Stimulated activated CD8-positive, alpha-beta memory T cell treated with anti-CD3 and anti-CD28 coated beads, Interleukin-4, amount 100 ng/mL, for 4 hours (primary cell): ENCODE measurements at places on chromosomes 6 and 20.
A peak's percentile ranks its signal among the peaks of the same experiment; 100 is the strongest.

DNA sequence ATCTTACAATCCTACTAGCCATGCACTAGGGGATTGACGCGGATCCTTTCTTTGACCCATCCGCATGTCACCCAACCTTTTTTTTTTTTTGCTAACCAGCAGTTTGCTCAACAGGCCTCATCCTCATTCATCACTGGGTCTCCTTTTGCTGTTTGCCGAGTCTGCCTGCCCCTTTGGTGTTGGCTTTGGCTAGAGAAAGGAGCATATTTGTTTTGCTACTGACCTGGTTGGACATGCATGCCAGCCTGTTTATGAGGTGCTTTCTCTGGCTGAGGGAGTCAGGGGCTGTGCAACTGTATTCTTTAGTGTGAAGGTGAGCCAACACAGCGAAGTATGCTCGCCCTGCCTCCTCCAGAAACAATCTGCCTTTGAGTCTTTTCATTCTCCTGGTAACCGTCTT lies 40.2 kb downstream of the E2F3 start:
- no peak for DNase-seq

GRCh38 chr6:26251354-26252076 lies 113.5 kb upstream of the BTN3A2 start:
- no peak for DNase-seq

- DNase-seq: no peak
These were observed 38.2 kb upstream of the ZBP1 start for GRCh38 chr20:57658447-57658832.

GRCh38 chr6:157571269-157571668 lies 190.3 kb downstream of the ZDHHC14 start:
- DNase-seq: no peak

DNA sequence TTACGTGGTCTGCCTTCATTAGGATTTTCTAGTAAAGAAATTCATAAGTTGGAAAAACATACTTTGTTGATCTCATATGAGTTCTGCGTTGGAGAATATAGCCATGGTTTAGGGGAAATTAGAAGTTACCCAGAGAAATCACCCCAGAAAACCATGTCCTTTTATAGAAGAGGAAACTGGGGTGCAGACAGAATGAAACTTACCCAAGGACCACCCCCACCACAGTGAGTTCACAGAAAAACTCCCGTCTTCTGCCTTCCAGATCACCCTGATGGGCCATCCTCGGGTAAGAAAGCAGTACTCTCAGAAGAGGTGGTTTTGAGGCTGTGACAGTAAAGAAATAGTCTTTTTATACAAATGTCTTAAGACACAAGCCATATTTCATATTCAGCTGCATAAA lies 25.1 kb upstream of the MAFB start:
- DNase-seq: no peak

- DNase-seq: no peak
These were observed 95.2 kb downstream of the TBC1D7 start for GRCh38 chr6:13233106-13233505.

GRCh38 chr6:73085443-73085871 lies 139.8 kb downstream of the KHDC1L start:
- DNase-seq: no peak

DNA sequence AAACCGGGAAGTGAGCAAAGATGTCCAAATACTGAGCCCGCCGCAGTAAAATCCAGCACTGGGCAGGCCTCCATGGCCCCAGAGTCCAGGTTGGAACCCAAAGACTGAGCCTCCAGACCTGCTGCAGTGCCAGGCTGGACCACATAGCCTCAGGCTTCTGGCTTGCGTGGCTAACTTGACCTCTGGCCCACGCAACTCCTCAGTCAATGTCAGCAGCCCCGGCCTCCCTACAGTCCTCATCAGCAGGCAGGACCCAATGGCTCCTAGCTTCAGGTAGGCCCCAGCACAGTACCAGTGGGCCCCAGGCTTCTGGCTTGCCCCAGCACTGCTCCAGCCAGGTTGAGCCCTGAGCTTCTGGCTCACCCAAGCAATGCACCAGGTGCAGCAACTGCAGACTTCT lies 245.1 kb upstream of the AFDN start:
- DNase-seq: no peak

DNA sequence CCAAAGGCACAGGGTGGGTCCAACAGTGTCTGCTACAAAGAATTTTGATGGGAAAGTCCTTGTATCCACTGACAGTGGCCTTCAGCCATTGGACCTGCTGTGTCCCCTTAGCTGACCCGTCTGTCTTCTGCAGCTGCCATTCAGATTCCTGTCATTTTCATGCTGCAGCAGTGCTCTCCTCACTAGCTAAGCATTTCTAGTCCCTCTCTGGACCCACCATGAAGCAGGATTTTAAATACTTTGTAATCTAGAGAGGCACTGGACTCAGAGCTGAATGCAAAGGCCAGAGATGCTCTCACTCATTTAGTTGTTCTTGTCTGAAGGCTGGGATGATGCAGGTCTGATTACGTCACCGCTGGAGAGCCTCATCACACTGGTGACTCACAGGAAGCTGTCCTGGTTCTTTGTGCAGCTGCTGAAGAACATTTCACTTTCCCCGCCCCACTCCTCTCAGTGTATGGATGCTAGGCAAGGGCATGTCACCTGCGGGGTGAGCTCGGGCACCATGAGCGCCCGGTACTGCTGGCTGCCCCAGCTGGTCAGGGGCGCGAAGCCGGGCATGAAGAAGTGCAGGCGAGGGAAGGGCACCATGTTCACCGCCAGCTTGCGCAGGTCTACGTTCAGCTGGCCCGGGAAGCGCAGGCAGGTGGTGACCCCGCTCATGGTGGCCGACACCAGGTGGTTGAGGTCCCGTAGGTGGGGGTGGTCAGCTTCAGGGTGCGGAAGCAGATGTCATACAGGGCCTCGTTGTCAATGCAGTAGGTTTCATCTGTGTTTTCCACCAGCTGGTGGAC lies 19.4 kb upstream of the TUBB2A start:
- DNase-seq: no peak

- DNase-seq: peak; percentile 62
These were observed 4.1 kb downstream of the TTBK1 start for GRCh38 chr6:43247114-43247999.

GRCh38 chr6:47235964-47236760 lies 73.5 kb downstream of the TNFRSF21 start:
- no peak for DNase-seq

DNA sequence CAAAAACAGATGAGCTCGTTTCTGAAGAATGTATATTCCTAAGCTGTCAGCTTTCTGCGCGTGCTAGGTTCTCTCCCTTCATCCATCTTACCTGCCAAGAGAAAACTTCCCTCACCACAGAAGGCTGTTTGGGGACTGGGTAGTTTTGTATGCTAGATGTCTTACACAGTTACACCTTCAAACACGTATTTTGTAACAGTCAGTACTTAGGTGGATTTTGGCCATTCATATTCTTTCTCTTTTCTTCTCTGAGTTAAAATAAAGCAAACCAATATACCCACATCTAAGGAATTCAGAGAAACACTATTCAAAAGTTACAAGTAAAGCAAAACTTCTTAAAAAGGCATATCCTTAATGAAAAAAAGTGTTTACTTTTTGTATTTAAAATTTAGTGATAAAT lies 35.6 kb upstream of the PRDM1 start:
- DNase-seq: no peak

DNA sequence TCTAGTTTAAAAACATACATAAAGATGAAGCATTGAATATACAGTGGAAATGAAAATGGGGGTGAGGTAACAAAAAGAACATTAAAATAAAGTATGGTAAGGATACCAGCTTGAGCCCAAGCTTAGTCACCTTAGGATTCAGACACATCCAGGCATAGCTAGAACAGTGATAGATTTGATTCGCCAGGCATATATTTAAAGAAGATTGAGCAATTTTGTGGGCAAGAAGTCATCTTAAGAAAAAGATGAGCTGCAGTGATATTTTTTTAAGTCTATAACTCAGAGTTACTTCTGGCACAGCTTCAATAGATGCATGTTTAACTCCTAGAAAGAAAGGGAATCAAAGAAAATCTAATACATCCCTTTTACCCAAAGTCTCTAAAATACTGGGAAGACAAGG lies 97.9 kb downstream of the BMP5 start:
- DNase-seq: no peak

- DNase-seq: no peak
These were observed 479.0 kb upstream of the NRSN1 start for GRCh38 chr6:23647045-23647444.

- DNase-seq: no peak
These were observed 13.2 kb upstream of the HMGA1 start for GRCh38 chr6:34223381-34223955.

DNA sequence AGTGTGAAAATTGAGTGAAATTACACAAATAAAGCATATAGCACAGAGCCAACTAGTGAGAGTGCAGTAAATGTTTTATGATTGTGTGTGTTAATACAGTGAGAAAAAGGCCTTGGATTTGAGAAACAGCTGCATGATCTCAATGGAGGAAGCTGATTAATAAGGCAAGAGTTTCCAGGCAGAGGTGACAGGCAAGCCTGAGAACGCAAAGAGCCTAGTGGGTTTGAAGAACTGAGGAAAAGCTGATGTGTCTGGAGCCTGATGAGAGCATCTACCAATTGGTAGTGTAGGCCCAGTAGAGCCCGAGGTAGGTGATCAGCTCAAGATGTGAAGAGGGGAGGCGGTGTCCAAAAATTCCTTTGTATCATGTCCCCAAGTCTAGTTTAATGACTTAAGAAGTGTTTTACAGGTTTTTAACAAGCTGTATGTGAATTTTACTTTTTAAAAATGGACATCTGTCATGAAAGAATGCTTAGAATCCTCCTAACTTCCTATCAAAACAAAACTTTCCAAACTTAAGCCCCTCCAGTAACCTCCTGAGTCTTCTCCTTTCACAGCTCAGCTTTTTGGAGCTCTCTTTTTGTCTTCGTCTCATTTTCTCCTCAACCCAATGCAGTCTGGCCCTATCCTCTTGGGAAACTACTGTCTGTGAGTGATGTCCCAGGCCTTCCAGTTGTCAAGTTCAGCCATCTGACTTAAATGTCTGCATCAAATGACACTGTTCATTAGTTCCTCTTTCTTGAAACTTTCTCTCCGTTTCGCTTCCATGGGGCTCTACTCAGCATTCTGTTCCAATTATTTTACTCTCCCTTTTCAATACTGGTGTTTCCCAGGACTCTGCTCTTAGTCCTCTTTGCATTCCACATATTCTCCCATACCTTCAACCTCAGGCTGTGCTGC lies 1.2 kb downstream of the CDC40 start:
- no peak for DNase-seq

DNA sequence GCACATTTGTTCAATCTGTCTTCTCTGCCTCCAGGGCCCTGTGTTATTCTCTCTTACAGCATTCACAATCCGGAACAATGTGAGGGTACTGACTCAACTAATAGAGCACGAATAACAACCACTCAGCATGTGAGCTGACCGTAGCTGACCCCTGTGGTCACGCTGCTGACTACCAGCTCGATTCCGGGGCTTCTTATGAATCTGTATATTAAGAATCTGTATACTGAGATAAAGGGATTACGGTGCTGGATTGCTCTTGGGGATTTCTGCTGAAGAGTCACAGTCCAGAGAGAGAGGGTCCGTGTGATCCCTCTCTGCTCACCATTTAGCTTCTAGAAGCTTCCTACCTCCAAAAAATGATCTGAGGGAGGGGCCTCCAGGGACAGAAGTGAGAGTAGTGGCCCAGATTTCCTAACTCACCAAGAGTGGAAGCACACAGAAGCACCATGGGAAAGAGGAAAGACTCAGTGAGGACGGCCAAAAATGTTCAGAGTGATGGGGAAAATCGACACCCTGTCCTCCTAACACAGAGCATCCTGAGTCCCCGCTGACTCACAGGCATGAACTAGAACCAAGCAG lies 156.2 kb downstream of the THBS2 start:
- DNase-seq: no peak

GRCh38 chr20:63488315-63489251 lies 10.3 kb downstream of the EEF1A2 start:
- DNase-seq: no peak

DNA sequence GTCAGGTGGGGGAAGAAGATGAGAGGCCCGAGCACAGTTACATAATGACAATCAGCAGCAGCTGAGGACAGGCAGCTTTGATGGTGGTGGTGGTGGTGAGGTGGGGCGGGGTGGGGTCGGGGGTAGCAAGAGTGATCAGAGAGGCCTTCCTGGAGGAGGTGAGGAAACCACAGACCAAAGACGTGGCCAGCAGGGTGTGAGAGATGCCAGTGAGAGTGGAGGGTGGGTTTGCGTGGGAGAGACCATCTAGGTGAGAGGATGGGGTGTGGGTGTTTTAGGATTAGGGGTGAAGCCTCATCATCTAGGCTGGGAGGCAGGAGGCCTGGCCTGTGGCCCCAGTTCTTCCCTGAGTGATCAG lies 76.0 kb upstream of the TOX2 start:
- no peak for DNase-seq

DNA sequence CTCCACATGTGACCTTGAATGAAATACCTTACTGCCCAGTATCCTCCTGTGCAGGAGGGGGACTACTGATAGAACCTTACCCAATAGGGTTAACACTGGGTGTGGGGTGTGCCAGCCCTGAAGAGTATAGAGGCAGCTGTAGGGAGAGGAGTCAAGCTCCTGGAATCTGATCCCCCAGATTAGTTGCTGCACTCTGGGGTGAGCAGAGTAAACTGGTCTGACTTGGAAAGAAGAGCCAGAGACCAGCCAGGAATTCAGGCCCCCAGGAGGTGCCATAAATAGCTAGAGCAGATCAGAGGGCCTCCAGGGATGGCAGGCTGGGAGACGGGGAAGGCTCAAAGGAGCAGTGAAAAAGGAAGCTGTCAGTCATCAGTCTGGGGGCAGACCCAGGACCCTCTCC lies 3.5 kb upstream of the APOBEC2 start:
- DNase-seq: no peak

DNA sequence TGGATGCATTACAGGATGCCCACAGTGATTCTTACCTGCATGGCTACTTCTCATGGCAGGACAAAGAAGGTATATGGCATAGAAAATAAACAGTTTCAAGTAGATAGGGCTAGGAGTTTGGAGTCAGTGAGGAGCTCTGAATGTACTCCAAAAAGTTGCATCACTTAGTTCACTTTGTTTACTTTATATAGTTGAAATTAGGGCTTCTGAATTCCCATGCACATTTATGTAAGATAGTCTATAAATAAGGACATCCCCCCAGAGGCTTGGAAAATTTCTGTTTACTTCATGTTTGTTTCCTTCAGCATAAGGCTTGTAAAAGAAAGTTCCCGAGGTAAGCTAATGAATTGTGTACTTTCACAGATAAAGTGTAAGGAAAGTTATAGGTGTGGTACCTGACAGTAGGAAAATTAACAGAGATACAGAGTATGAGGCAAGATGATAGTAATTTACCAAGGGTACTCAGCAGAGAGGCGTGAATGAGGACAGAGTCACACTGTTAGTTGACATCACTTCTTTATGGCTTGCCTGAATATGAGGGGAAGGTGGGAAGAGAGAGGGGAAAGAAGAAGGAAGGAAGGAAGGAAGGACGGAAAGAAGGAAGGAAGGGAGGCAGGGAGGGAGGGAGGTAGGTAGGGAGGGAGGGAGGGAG lies 51.1 kb downstream of the ADTRP start:
- DNase-seq: no peak
